GM12878 (cell line): ENCODE measurements at places on chromosomes 4 and X. TPM values are rescaled to one million over a fixed set of nuclear protein-coding genes. Genes with fewer than 3 reads are reported as not detected.
A peak's percentile ranks its signal among the peaks of the same experiment; 100 is the strongest.

SYTL4 gene
- total RNA-seq, result 0.74 TPM in 1 of 2 replicates, not detected in the other

DNA sequence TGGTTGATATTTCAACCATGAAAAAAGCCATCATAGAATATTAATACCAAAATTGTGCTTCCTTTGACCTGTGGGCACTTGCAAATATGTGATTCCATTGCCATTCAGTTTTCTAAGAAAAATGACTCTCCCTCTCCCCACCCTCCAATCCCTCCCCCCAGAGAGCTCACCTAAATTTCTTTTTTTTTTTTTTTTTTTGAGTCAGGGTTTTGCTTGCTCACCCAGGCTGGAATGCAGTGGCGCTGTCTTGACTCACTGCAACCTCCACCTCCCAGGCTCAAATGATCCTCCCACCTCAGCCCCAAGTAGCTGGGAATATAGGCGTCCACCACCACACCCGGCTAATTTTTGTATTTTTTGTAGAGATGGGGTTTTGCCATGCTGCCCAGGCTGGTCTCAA is 47.0 kb downstream of the SNX25 start:
- H3K27ac ChIP-seq, result peak overlapping the region; percentile 38; the same call in 1 of the 2 replicates
- H3K4me1 ChIP-seq, result peaks cover 34% of the 10 kb centered on the region
- H3K27me3 ChIP-seq, result no peaks in the 10 kb centered on the region

DNA sequence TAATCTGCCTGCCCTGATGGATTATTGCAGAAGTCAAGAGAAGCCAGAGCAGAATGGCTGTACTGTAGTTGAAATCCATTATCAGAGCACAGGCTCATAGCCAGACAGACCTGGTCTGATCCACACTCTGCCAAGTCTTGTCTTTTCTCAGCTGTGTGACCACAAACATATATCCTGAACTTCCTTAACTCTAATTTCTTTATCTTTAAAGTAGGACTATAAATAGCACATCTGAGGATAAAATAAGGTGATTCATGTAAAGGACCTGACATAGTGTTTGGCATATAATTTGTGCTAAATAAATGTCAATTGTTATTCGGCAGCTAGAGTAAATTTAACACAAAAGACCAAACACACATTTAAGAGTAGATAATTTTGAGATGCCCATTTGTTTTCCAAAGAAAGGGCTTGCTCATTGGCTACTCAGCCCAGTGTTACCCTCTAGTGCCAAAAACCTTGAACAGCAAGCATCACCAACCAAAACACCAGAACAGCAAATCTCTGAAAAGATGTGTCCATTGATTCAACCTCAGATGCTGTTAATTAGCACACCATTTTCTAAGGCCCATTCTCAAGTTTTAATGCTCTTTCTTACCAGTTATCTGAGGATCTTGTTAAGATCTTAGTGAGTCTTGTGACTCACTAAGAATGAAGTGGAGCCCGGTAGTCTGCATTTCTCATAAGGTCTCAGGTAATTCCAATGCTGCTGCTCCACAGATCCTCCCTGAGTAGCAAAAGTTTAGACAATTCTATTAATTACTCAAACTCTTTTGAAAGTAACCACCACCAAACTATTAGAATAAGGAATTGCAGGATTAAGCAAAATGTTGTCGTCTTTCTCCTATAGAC is 108.8 kb downstream of the HHIP start:
- no peaks in the 10 kb centered on the region for H3K36me3 ChIP-seq
- H3K4me3 ChIP-seq, result no peak overlapping the region
- H3K27me3 ChIP-seq, result no peaks in the 10 kb centered on the region
- no peak for DNase-seq

MAOA gene
- 0.37 and 0.51 TPM in 2 replicates for total RNA-seq

OTC gene
- total RNA-seq, result not detected in 2 replicates
